SK-MEL-5 (cell line): ENCODE measurements at places on chromosomes 7 and 10. TPM values are rescaled to one million over a fixed set of nuclear protein-coding genes. Genes with fewer than 3 reads are reported as not detected.

Gene SEMA3A
- total RNA-seq: 10.0 and 13.1 TPM in 2 replicates

Gene STEAP1
- 20.3 and 20.7 TPM in 2 replicates for total RNA-seq

Gene NUDT5
- 78.4 and 85.0 TPM in 2 replicates for total RNA-seq

Gene RNF133
- 0.13 and 0.32 TPM in 2 replicates for total RNA-seq

Gene PRPS1L1
- not detected in 2 replicates for total RNA-seq

Gene CFTR
- 0.53 and 0.59 TPM in 2 replicates for total RNA-seq

Gene EEF1AKMT2
- 15.5 and 20.0 TPM in 2 replicates for total RNA-seq

Gene EPHA1
- total RNA-seq: not detected in 2 replicates

Gene NPC1L1
- not detected in 2 replicates for total RNA-seq

Gene MLXIPL
- total RNA-seq: 0.03 TPM in 1 of 2 replicates, not detected in the other

Gene PLXNA4
- total RNA-seq: 0.08 and 0.18 TPM in 2 replicates

Gene CAMK2B
- total RNA-seq: 0.13 and 0.37 TPM in 2 replicates

Gene PLCE1
- total RNA-seq: 0.50 and 1.1 TPM in 2 replicates

Gene TMEM243
- total RNA-seq: 40.2 and 43.6 TPM in 2 replicates

Gene TEX47
- total RNA-seq: not detected in 2 replicates

Gene AKR1C1
- total RNA-seq: 0.24 and 0.27 TPM in 2 replicates

Gene SCIN
- 0.34 and 0.59 TPM in 2 replicates for total RNA-seq

Gene PON1
- total RNA-seq: 0.16 TPM in 1 of 2 replicates, not detected in the other

Gene TPK1
- total RNA-seq: 2.1 and 3.4 TPM in 2 replicates

Gene ELOVL3
- total RNA-seq: 0.58 and 0.69 TPM in 2 replicates

Gene CTNNA3
- not detected in 2 replicates for total RNA-seq

Gene TDRD1
- not detected in 2 replicates for total RNA-seq

Gene KLLN
- 0.03 and 0.08 TPM in 2 replicates for total RNA-seq

Gene NAT16
- total RNA-seq: 1.5 and 3.9 TPM in 2 replicates
